ENCODE measurements at places on chromosomes 4 and X.
A peak's percentile ranks its signal among the peaks of the same experiment; 100 is the strongest.

GRCh38 chr4:3363411-3364141 lies 70.8 kb downstream of the RGS12 start:
- peaks cover 31% of the 10 kb centered on the region for H3K4me1 ChIP-seq
- no peak for DNase-seq
- H3K27me3 ChIP-seq, result peaks cover 4% of the 10 kb centered on the region

DNA sequence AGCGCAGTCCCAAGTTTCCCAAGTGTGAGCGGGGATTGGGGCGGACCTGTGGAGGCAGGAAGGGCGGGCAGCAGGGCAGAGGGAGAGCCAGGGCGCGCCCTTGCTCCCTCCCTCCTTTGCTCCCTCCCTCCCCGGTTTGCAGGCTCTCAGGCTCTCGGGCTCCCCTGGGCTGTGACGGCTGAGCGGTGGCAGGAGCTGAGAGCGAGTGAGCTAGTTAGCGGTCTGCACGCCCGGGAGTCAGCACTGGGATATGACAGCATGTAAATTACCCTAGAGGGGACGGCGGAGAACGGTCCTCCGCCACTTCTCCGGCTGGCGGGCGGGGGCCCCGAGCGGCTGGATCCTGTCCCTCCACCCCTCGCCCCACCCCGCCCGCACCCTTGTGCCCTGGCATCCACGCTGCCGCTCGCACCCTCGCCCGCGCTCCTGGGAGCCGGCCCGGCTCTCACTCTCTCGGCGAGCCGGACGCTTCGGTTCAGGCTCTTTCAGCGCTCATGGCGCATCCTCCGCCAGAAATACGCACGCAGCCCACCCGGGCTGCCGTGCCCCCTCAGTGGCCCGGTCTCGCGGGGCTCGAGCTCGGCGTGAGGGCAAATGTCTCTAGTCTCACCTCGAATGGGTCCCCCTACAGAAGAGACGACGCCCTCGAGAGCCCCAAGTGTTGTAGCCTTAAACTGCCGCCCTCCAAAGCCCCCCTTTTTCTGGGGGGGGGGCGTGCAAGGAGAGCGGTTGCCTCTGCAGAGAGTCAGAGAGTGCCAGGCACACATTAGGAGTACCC lies at the start of gene TSC22D3:
Gene TSC22D3, minus strand, starts transcription at position 54 of the 778 bp plus-strand sequence. CDS start 368 bp downstream, outside the sequence.
- peak; percentile 54 for DNase-seq
- H3K27me3 ChIP-seq, result peaks cover 39% of the 10 kb centered on the region
- peak within 1 kb of the TSS; percentile 62 for H3K27ac ChIP-seq
- H3K4me1 ChIP-seq, result peaks cover 19% of the 10 kb centered on the region

GRCh38 chr4:41346306-41347061 lies 89.8 kb downstream of the UCHL1 start:
- H3K27ac ChIP-seq, result no peak overlapping the region
- H3K4me3 ChIP-seq, result no peak overlapping the region
- H3K4me1 ChIP-seq, result no peaks in the 10 kb centered on the region

DNA sequence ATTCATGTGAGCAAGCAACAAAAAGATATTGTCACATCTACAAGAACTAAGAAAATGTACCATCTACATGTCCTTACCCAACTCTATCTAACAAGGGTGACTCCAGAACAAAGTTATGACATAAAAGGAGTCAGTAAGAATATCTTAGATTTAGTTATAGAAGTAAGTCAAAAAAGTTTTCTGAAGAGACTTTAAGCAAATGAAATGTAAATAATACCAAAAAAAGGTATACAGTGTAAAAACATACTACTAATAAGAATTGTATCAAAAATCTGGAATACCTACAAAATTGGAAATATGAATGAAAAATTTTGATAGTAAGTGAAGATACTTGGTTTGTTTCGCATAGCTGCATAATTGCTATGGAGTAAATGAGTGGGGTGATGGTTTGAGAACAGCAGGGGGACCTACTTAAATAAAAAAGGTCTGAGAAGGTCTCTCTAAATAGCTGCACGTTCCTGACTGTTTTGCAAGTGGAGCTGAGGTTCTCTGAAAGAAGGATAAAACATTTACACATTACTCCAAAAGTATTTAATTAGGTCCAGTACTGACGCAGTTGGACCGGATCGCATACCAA lies 51.0 kb upstream of the ENPP6 start:
- H3K36me3 ChIP-seq, result no peaks in the 10 kb centered on the region
- H3K27ac ChIP-seq, result peak overlapping the region; percentile 92
- DNase-seq, result no peak
- peak overlapping the region; percentile 82 for H3K4me3 ChIP-seq

GRCh38 chr4:183838987-183839712 lies 66.0 kb upstream of the STOX2 start:
- H3K27me3 ChIP-seq, result peaks cover 9% of the 10 kb centered on the region
- H3K36me3 ChIP-seq, result no peaks in the 10 kb centered on the region
- no peak overlapping the region for H3K27ac ChIP-seq
- DNase-seq, result no peak
- H3K4me1 ChIP-seq, result no peaks in the 10 kb centered on the region

DNA sequence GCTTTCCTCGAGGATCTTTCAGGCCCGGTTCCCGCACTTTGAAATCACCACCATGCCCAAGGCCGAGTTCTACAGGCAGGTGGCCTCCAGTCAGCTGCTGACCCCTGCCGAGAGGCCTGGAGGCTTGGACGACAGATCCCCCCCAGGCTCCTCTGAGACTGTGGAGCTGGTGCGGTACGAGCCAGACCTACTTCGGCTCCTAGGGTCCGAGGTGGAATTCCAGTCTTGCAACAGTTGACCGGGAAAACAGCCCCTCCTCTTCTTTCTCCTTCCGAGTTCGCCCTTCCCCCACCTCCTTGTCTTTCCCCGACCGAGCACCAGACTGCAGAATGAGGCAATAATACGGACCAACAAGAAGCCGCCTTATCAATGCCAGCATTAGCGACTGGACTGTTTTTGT lies 54.4 kb downstream of the ELF4 start:
- no peaks in the 10 kb centered on the region for H3K4me1 ChIP-seq
- DNase-seq, result no peak

DNA sequence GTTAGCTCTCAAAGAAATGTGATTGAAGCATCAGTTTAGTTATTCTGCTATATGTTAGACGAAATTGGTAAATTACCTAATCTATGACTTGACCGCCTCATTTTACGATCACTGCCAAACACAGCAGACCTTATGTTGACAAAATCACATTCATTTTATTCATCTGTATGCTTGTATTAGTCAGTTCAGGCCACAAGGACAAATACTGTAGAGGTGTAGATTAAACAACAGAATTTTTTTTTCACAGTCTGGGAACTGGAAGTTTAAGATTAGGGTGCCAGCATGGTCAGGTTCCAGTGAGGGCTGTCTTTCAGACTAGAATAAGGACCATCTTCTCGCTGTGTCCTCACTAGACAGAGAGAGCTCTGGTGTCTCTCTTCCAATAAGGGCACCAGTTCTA lies 177.1 kb downstream of the NWD2 start:
- no peaks in the 10 kb centered on the region for H3K36me3 ChIP-seq
- H3K4me1 ChIP-seq, result no peaks in the 10 kb centered on the region
- H3K4me3 ChIP-seq, result no peak overlapping the region
- DNase-seq, result no peak
- no peak overlapping the region for H3K27ac ChIP-seq

DNA sequence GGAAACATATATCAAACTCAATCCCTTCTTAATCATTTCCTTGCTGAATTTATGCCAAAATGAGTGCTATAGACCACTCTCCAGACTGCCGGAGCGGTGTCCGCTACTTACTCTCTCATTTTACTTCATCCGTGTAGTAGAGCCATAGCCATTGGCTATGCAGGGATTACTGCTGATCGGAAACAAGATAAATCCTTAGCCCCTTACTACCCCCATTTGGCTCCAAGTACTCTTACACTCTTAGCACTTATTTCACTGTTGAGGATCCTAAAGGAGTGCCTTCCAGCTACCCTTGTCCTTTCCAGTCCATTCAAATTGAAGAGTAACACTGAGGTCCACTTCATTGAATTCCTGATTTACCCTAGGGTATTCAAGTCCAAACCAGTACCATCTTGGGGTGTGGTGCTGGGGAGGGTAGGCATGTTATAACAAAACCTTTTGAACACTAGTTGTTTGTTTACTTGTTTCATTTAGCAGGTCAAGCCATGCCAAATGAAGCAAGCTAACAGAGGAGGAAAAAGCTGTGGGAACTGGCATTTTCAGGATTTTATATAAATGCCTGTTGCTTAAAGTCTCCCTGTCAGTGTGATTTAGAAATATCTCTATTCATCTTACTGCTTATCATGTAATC lies 715.1 kb downstream of the FSTL5 start:
- H3K27me3 ChIP-seq, result no peaks in the 10 kb centered on the region
- no peak overlapping the region for H3K27ac ChIP-seq
- H3K4me1 ChIP-seq, result no peaks in the 10 kb centered on the region
- H3K4me3 ChIP-seq, result no peak overlapping the region
- DNase-seq, result no peak
- no peaks in the 10 kb centered on the region for H3K36me3 ChIP-seq

GRCh38 chr4:110625576-110626257 lies 2.8 kb upstream of the PITX2 start:
- H3K4me1 ChIP-seq, result peaks cover 23% of the 10 kb centered on the region
- DNase-seq, result no peak
- peaks cover 89% of the 10 kb centered on the region for H3K27me3 ChIP-seq
- peaks cover 8% of the 10 kb centered on the region for H3K36me3 ChIP-seq

- H3K4me3 ChIP-seq, result no peak overlapping the region
- peaks cover 25% of the 10 kb centered on the region for H3K27me3 ChIP-seq
- no peaks in the 10 kb centered on the region for H3K36me3 ChIP-seq
- no peaks in the 10 kb centered on the region for H3K4me1 ChIP-seq
- no peak for DNase-seq
Observed at GRCh38 chr4:6262847-6263487, 6.7 kb upstream of the WFS1 start.

DNA sequence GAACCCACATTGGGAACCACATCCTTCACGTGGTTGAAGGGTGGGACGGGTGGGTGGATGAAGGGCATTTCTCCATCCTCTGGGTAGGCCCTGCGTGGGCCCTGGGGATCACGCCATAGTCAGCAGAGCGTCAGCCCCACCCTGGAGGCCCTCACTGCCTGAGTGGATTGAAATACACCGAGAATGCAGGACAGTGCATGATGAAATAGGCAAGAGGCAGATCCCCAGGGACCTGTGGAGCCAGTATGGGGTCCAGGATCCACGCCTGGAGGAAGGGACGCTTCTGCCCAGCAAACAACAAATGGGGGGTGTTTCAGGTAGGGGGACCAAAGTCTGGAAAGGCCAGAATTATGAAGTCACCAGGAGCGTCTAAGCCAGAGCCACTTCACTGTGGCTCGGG lies 19.4 kb downstream of the EVC start:
- no peaks in the 10 kb centered on the region for H3K27me3 ChIP-seq
- no peaks in the 10 kb centered on the region for H3K4me1 ChIP-seq

DNA sequence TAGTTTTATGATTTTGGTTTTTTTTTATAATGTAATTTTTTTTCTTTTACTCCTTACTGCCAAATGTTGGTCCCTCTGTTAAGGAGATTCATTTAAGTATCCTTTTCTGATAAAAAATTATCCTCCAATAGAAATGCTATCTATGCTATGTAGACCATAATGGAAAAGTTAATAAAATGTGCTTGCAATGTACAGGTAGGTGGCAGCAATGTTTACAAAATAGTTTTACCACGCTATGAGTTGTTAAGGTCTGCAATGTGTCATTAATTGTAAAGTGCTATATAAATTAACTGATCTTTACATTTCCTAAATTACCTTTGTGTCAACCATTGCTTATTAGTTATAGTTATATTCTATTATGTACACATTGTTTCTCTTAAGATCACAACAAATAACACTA lies 3.8 kb upstream of the CENPC start:
- H3K4me1 ChIP-seq, result peaks cover 29% of the 10 kb centered on the region
- no peak for DNase-seq
- H3K4me3 ChIP-seq, result no peak overlapping the region
- H3K36me3 ChIP-seq, result peaks cover 9% of the 10 kb centered on the region
- H3K27ac ChIP-seq, result no peak overlapping the region

DNA sequence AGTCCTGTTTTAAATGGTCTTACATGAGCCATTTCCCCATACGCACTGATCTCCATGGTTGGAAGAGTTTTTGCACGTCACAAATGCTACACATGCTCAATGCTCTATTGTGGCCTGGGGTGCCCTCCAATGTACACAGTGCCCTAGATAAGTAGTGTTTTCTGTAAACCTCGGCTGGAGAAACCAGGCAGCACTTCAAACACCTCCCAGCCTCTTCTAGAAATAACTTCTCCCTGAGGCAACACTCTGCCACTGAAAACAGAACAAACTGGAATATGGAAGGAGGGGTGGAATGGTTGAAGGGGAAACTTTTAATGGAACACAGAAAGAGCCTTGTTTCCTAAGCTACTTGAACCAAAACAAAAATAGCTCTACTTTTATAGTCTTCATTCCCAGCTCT lies 123.9 kb upstream of the CBR4 start:
- H3K27ac ChIP-seq, result no peak overlapping the region
- H3K4me3 ChIP-seq, result no peak overlapping the region
- no peak for DNase-seq
- H3K36me3 ChIP-seq, result no peaks in the 10 kb centered on the region

DNA sequence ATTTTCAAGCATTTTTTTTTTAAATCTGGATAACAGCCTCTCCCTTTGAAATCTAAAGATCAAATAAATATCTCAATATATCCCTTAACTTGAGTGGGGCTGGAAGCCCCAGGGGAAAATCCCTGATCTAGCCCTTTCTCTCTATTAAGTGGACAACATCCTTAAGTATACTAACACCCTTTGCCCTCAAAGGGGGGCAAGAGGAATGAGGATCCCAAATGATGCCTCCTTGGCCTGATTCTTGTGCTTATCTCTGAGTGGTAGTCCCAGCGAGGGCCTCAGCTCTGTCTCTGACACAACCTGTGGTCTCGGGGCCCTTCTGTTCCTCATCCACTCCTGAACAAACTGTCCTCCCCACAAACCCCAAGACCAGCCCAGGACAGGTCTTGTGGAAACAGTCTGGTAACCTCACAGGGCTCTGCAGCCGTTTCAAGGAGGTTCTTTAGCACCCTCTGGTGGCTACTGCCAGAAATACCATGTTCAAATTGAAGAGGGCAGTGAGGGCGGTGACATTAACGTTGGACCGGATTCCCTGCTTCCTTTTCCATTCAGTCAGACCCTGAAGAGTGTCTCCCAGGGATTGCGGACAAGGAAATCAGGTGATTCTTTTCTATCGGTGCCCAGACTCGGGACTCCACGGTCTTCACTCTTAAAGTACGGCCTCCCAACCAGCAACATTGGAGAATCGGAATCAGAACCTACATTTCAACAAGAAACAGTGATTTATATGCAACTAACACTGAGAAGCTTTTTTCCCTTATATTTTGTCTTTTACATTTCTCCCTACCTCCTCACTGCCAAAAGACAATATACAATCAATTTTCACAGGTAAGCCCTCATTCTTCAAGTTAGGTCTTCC lies 13.0 kb downstream of the CXCL13 start:
- peaks cover 12% of the 10 kb centered on the region for H3K4me1 ChIP-seq
- peaks cover 44% of the 10 kb centered on the region for H3K27me3 ChIP-seq
- no peak overlapping the region for H3K27ac ChIP-seq
- H3K4me3 ChIP-seq, result peak overlapping the region; percentile 42
- DNase-seq, result peak; percentile 75

GRCh38 chr4:183729430-183730328 lies 70.6 kb downstream of the TRAPPC11 start:
- no peaks in the 10 kb centered on the region for H3K36me3 ChIP-seq
- no peaks in the 10 kb centered on the region for H3K27me3 ChIP-seq
- H3K4me1 ChIP-seq, result no peaks in the 10 kb centered on the region
- DNase-seq, result no peak

- H3K27ac ChIP-seq, result no peak overlapping the region
- H3K4me1 ChIP-seq, result no peaks in the 10 kb centered on the region
- H3K27me3 ChIP-seq, result peaks cover 6% of the 10 kb centered on the region
- H3K36me3 ChIP-seq, result no peaks in the 10 kb centered on the region
Observed at GRCh38 chr4:11587797-11588196, 159.1 kb upstream of the HS3ST1 start.

- H3K4me3 ChIP-seq, result no peak overlapping the region
- no peaks in the 10 kb centered on the region for H3K4me1 ChIP-seq
- H3K27ac ChIP-seq, result no peak overlapping the region
- no peaks in the 10 kb centered on the region for H3K27me3 ChIP-seq
- H3K36me3 ChIP-seq, result no peaks in the 10 kb centered on the region
Observed at GRCh38 chr4:48190839-48191238, 56.8 kb upstream of the TXK start.
